ENCODE measurements at places on chromosomes 5 and 9. TPM values are rescaled to one million over a fixed set of nuclear protein-coding genes. Genes with fewer than 3 reads are reported as not detected.

DNA sequence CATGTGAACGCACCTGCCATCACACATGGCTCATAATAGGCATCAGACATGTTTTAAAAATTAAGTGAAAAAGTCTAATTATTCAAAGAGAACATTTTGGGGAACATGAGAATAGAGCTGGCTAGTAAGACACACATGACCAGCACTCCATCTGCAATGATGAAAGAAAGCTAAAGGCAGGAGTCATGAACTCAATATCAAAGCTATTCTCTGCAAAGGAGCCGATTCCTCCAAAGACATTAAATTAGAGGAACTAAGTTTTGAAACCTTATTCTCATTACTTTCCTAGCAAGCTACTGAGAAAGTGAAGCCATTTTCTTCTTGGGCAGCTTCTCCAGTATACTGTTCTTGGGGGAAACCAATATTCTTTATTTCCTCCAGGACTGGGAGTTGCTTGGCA is 172.0 kb downstream of the CRB2 start:
- no peak for DNase-seq

DNA sequence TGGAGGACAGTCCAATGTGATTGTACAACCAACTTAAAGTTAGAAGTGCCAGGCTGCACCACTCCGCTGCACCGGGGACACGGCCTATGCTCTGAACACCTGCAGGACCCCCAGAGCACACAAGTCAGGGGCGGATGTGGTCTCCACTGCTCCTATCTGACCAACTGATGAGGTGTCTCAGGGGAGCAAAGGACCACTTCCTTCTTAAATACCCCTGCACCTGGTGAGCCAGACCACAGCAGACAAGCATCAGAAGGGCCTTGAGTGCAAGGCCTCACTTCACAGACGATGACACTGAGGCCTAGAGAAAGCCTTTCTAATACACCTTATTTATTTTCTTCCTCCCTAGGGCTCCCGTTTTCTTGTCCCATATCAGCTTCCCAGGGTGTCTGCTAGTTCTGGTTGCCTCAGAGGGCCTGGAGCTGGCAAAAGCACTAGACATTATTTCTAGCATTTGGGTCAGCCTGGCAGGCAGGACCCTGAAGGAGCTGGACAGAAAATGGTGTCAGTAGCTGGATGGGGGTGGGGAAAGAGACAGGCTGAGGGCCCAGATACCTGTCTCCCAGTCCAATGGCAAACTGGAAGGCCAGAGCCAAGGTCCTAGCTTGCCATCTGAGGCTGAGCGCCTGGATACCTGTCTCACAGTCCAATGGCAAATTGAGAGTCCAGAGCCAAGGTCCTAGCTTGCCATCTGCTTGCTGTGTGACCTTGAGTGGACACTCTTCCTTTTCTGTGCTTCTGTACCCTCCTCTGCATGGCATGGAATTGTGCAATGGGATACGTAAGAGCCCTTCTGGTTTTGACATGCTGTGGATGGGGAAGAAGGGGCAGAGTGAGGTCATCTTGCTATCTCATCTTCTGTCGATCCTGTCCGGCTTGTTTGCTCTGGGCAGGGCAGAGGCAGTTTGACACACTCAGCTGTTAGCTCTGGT is 9.0 kb downstream of the CCDC69 start:
- no peak for DNase-seq

- no peak for DNase-seq
Measured at GRCh38 chr5:133613184-133613583, 843 bp upstream of the FSTL4 start.

GRCh38 chr5:172123269-172123692 is 64.7 kb downstream of the STK10 start:
- DNase-seq = no peak

ARHGEF39 gene
- 11.0 TPM for polyA plus RNA-seq

DNA sequence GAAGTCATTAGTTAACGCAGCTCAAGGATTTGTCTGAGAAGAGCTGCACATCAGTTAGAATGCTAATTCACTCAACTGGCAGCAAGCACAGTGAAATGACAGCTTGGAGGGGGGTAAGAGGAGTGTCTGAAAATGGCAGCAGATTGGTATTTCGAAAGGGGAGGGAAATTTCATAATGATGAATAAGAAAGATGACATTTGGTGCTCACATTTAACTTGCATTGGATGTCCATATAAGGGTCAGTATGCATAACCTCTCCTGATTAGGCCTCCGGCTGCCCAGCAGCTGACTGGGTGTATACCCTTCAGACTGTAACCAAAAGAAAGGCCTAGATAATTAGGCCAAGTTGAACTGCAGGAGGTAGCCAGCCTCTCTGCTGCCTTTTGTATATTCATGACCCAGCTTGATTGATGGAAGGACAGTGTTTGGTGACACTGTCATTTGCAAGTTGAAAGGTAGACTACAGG is 131.0 kb downstream of the PBX3 start:
- DNase-seq = no peak

CXCL14 gene
- polyA plus RNA-seq = 28.9 TPM

LECT2 gene
- 3.6 TPM for polyA plus RNA-seq

- no peak for DNase-seq
Measured at GRCh38 chr5:119966028-119966427, 336.7 kb downstream of the FAM170A start.

GRCh38 chr5:65483546-65484346 is 2.0 kb upstream of the ADAMTS6 start:
- no peak for DNase-seq

FBP1 gene
- 45.4 TPM for polyA plus RNA-seq

DNA sequence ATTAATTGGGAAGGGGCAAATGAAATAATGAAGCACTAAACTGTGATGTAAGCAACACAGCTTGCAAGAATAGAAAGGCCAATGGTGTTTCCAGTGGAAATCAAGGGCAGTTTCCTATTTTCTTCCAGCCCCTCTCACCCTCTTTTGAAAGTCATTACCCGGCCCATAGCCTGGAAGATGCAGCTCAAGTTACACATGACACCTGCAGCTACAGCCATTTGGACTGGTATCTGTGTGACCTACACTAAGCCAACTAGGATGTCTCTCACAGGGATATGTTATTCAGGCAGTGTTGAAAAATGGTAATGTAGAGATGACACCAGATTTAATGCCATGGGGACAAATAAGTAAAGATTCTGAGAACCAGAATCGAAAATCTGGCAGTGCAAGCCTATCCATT is 439.4 kb upstream of the ZNF462 start:
- no peak for DNase-seq

GRCh38 chr5:58963361-58963760 is 380.5 kb downstream of the RAB3C start:
- DNase-seq = no peak

BAAT gene
- polyA plus RNA-seq = 0.05 TPM

DNA sequence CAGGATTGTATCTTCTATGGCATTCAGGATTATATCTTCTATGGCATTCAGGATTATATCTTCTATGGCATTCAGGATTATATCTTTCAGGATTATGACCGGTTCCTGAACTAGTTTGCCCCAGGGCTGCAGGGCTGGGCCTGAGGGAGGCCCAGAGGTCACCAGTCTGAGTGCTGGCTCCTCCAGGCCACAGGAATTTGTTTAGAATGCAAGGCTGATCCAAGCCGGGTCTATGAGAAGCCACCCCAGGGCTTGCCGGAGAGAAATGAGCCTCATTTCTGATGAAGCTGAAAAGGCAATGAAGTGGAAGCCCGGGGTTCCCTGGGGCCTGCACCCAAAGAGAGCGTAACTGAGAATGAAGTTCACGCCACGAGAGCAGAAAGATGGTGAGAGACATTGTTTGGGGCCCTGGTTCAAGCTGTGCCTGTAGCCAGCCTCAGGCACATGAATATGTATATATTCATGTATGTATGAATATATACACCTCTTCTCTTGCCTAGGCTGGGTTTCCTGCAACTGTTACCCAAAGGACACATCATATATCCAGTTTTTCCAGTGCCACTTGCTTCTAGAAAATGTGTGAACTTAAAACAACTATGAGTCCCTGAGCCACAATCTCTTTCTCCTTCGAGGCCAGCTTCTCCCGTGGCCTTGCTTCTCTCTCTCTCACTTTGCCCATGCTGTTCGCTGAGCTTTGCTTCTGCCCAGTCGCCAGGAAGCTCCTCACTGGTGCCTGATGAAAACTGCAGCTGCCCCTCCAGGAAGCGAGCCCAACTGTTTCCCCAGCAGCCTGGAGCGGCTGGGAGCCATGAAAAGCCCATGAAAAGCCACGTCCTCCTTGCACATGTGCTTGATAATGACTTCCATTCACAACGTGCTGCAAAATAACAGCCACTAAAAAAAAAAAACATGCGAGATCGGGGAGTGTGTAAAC is 62.3 kb downstream of the GTF3C4 start:
- no peak for DNase-seq

DNA sequence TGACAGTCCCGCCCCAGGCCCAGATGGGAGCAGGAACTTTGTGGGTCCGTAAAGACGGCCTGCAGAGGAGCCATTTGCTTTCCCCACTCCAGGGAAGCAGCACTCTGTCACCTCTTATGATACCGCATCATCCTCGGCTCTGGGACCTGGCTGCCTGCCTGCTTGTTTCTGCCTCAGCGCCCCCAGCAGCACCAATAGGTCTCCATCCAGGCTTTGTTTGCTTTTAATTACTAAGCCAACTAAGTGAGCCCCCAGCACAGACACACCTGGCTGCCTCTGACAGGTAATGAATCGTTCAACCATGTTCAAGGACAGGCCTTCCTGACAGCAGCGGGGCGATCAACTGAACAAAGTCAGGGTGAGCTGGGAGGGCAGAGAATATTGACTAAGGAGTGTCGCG is 141.4 kb downstream of the C5orf15 start:
- no peak for DNase-seq

RASGRF2 gene
- polyA plus RNA-seq = 1.6 TPM

- no peak for DNase-seq
Measured at GRCh38 chr5:139138809-139139208, 59.4 kb downstream of the SIL1 start.

DNA sequence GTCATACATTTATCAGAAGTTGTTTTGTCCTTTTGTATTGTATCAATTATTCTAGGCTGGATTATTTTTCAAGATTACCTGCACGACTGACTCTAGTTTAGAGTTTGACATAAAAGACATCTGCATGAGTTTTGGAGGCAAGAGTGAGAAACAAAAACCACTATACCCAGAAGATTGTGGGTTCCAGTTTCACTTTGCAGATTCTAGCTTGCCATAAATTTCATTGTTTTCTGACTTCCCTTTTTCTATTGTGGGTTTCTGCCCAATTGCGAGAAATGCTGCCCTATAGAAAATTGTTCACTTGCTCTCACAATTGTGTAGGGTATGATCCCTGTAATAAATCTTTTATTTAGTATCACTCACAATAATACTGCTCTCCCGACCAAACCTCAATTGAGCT is 1043.4 kb upstream of the CDH10 start:
- no peak for DNase-seq

GRCh38 chr5:17282283-17283120 is 65.1 kb downstream of the BASP1 start:
- no peak for DNase-seq

- no peak for DNase-seq
Measured at GRCh38 chr9:92488681-92489550, 6.6 kb upstream of the ASPN start.

STKLD1 gene
- 6.4 TPM for polyA plus RNA-seq

PCDHGB1 gene
- 1.8 TPM for polyA plus RNA-seq

DNA sequence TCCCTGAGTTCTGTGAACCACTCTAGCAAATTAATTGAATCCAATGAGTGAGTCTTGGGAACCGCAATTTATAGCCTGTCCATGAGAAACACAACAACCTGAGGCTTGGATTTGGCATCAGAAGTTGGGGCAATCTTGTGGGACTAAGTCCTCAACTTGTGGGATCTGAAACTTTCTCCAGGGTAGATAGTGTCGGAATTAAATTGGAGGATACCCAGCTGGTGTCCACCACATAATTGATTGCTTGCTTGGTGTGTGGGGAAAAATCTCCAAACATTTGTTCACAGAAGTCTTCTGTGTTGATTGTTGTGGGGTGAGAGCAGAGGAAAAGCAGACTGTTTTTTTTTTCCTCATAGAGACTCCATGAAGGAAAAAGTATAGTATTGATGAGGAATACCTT is 320.6 kb upstream of the MEF2C start:
- no peak for DNase-seq

BTNL3 gene
- 0.10 TPM for polyA plus RNA-seq

DNA sequence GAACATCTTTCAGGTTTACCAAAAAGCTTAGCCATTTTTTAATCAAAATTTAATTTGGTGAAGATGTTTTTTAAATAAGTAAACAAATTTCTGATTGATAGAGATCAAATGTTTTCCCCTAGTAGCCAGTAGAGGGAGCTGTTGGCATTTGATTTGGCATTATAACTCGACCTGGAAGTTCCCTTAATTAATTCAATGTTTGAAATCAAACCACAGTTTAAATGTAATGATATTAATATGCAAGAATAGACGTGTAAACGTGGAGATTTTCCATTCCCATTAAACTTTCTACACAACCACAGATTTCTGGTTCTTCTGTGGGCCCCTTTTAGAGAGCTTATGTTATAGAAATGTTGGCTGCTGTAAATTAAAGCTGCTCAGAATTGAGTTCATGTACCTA is 148.1 kb upstream of the MPDZ start:
- DNase-seq = no peak

DNA sequence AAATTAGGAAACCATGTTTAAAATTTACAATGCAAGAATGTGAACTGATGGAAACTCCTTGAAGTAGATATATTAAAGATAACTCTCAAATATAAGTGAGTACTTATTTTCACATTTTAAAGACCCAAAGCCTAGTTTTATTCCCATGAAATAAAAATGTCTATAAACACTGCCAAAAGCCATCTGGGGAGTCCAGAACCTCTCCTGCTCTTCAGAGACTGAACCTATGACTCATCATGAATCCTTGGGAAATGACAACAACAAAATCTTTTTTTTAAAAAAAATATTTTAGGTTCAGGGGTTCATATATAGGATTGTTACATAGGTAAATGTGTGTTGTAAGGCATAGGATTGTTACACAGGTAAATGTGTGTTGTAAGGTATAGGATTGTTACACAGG is 33.8 kb upstream of the FYB1 start:
- DNase-seq = no peak

DNA sequence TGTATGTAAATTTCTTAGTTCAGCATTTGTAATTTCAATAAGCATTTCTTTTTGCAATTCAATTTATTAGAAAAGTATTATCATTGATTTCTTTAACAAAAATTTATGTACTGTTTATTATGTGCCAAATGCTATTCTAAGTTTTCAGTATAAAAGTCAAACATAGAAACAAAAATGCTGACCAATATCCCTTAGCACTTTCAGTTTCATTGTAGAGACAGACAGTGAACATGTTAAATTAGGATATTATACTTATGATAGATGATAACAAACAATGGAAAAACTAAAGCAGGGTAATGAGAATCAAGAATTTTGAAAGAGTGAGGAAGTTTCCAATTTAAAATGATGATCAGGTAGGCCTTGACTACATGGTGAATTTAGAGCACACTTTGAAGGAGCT is 1106.0 kb downstream of the TAF11L14 start:
- DNase-seq = no peak

DNA sequence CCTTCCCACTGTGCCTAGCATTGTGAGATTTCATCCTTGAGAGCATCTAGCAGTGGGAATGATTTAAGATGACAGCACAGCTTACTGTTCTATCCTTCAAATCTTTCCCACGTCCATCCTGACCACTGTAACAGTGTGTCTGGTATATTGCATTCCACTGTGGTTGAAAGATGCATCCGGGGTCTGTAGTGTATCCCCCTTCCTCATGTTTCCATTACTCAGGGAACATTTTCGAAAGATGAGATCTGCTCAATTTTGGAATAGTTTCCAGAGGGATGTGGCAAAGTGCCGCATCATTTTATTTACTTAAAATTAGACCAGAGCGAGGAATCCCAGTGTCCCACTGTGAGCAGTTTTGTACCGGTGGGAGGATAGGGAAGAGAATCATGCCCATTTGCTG is 407.1 kb upstream of the PAPPA start:
- no peak for DNase-seq

RPP25L gene
- 26.5 TPM for polyA plus RNA-seq

- DNase-seq = no peak
Measured at GRCh38 chr9:127166651-127167524, 44.5 kb upstream of the ANGPTL2 start.

GRIA1 gene
- 5.8 TPM for polyA plus RNA-seq

Measured in left renal cortex interstitium (tissue), 4 donors.